ENCODE measurements at places on chromosomes 2 and 18.

DNA sequence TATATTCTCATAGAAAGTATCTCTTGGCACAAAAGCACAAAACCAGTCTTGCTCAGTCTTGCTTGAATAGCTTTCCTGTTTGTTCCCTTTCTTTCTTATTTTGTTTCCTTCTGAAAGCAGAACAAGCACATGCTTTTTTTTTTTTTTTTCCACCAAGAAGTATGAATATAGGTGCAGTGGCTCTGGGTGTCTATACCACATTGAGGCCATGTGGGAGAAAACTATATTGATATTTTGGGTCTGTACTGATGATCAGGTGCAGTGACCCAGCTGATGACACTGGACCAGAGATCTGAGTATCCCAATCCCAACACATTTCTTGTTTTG, 28.7 kb downstream of the GEMIN6 start:
- DNase-seq, result no peak

DNA sequence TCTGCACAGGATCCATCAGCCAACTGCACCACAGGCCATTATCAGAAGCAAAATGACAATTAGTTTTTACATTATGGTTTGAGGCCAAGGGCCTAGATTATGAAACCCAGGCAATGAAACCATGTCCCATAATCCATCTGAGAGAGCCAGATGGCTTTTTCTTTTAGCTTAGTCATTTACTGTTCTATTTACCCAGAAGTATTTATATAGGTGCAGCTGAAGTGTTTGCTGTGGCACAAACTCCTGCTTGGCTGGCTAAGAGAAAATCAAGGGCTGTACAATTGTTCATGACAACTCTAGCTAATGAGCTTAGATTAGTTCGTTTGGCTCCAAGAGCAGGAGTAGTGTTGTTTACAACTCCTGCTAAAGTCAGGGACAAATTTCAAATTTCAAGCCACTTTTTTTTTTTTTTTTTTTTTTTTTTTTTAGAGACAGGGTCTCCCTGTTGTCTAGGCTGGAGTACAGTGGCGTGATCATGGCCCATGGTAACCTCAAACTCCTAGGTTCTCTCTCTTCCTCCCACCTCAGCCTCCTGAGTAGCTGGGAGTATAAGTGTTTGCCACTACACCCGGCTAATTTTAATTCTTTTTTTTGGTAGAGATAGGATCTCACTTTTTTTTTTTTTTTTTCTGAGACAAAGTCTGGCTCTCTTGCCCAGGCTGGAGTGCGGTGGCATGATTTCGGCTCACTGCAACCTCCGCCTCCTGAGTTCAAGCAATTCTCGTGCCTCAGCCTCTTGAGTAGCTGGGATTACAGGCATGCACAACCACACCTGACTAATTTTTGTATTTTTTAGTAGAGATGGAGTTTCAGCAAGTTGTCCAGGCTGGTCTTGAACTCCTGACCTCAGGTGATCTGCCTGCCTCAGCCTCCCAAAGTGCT, 18.4 kb upstream of the REV1 start:
- no peak for DNase-seq

- DNase-seq, result no peak
These were observed 144.9 kb downstream of the L3MBTL4 start for GRCh38 chr18:6269660-6270332.

DNA sequence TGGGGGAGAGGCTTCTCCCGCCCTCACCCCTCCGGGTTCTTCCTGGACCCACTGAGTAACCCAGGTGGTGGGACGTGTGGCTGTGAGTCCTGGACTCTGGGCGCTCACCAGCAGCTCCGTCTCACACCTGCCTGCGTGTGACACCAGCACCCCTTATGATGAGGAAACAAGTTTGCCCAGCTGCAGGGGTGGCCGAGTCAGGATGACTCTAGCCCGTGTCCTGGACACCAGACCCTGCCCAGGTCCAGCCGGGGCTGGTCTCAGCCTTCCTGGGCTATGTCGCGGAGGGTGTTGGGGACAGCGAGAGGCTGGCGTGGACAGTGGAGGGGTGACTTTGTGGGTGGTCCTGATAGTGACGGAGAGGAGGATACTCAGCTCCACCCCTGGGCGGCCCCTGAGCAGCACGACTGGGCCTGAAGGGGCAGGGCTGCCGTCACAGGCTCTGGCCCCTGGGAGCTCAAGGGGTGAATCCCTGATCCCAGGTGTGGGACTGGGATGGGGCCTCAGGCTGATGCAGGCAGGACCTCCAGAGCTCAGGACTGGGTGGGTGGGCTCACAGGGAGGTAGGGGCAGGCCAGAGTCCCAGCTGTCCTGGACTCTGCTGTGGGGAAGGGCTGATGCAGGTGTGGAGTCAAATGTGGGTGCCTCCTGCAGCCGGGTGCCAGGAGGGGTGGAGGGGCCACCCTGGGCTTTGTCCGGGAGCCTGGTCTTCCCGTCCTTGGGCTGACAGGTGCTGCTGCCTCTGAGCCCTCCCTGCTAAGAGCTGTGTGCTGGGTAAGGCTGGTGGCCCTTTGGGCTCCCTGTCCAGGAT, 3.7 kb downstream of the GPR35 start:
- no peak for DNase-seq

DNA sequence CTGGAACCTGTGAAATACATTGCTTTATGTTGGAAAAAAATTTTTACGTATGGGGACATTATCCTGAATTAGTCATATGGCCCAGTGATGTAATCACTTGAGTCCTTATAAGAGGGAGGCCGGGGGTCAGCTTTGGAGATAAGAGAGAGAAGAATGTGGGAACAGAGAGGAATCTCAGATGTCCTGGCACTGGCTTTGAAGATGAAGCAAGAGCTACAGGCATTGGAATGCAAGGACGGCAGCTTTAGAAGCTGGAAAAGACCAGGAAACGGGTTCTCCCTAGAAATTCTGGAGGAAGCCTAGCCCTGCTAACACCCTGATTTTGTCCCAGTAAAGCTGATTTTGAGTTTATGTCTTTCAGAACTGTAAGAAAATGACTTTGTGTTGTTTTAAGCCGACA, 1129.9 kb upstream of the GYPC start:
- DNase-seq, result no peak

DNA sequence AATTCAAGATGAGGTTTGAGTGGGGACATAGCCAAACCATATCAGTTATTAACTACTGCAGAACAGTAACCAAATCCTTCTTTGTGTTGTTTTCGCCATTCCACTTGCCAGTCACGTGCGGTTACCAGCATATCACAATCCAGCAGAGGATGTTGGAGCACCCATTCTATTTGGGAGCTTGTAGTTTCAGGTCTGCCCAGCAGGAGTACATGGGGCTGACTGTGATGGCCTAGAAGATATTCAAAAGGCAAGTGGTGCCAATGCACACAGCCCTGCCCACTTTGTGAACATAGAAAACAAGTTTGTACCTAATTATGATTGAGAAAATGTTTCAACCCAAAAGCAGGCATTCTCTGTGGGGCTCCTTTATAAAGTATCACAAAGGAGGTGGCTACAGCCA, 57.0 kb downstream of the ZNF519 start:
- no peak for DNase-seq
